ENCODE measurements at places on chromosomes 7 and 10.

DNA sequence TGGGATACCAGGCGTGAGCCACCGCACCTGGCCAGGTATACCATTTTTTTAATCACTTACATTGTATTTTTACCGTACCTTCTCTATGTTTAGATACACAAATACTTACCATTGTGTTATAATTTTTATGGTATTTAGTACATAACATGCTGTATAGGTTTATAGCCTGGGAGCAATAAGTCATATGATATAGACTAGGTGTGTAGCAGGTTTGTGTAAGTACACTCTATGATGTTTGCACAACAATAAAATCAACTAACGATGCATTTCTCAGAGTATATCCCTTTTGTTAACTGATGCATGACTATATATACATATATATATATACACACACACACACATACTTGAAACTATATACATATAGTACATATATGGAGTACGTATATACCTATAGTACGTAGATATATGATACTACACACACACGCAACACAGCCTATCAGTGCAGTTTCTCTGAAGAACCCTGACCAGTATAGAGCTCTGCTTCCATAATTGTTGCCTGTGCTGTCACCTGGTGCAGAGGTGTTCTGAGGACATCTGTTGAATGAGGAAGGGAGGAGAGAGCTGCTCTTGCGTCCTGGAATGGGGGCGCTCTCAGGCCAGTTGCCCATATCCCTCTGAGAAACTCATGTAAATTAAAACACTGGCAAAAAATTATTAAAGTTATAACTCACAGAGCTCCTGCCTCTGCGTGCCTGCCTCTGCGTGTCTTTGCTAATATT is 315.3 kb downstream of the FGFR2 start:
- peak; percentile 56 for DNase-seq

- no peak for DNase-seq
Observed at GRCh38 chr10:131790021-131790420, 110.8 kb upstream of the PPP2R2D start.

GRCh38 chr10:77355844-77356243 is 281.8 kb downstream of the KCNMA1 start:
- DNase-seq, result no peak

DNA sequence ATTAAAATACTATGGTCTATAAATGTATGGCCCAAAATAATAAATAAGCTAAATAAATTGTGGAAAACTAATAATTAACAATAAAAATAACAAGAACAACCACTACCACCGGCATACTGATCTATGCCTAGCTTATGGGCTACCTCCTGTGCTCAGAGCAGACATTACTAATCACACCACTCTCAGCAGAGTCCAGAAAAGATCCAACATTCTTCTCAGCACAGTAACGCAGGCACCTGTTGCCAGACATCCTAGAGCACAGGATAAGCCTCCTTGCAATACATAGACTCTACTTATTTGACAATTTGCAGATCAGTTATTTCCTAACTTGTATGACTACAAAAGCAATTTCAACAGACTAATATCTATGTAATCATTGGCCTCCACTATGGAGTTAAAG is 137.1 kb upstream of the NEBL start:
- DNase-seq, result no peak

GRCh38 chr7:151674161-151674920 is 154.6 kb upstream of the RHEB start:
- no peak for DNase-seq

DNA sequence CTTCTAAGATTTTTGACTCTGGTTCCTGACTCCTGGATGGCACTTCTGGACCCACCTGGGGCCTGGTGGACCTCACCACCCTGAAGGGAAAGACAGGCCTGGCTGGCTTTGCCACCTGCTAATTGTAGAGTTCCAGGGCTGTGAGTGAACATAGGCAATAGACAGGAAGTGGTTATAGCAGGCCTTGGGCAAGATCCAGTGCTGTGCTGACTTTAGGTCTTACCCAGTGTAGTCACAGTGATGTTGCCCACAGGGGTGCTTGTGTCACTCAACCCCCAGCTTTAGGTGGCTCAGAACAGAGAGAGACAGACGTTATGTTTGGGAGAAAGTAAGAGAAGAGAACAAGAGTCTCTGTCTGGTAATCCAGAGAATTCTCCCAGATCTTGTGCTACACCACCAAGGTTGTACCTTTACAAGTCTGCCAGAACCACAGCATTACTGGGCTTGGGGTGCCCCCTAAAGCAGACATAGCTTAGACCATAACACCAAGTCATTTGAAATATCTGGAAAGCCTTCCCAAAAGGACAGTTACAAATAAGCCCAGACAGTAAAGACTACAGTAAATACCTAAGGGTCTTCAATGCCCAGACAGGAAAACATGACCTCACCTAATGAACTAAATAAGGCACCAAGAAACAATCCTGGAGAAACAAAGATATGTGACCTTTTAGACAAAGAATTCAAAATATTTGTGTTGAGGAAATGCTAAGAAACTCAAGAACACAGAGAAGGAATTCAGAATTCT is 303.4 kb downstream of the PCLO start:
- DNase-seq, result no peak

DNA sequence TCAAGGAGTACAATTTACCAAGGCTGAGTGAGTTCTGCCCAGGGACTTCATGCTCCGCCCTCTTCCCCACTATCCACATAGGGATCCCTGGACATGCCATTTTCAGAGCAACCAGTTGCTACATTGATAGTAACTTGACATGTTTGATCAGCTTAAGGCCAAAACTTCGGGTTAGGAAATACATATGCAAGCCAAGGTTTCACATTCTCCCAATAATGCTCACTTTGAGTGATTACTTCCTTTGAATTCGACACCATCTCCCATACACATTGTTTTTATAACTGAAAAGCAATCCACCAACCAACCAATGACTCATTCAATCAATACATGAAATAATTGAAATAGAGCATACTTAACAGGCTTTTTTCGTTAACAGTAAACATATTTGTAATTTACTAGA is 137.9 kb downstream of the GLI3 start:
- no peak for DNase-seq

DNA sequence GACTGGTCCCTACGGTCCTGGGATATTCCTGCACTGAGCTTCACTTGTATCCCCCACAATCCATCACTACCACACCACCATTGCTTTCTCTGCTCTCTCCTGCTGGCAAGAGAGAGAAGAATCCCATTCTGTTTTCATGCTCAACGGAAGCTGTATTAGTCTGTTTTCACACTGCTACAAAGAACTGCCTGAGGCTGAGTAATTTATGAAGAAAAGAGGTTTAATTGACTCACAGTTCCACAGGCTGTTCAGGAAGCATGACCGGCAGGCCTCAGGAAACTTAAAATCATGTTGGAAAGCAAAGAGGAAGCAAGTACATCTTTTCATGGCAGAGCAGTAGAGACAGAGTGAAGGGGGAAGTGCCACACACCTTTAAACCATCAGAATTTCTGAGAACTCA is 260.4 kb upstream of the LYZL1 start:
- DNase-seq, result no peak

DNA sequence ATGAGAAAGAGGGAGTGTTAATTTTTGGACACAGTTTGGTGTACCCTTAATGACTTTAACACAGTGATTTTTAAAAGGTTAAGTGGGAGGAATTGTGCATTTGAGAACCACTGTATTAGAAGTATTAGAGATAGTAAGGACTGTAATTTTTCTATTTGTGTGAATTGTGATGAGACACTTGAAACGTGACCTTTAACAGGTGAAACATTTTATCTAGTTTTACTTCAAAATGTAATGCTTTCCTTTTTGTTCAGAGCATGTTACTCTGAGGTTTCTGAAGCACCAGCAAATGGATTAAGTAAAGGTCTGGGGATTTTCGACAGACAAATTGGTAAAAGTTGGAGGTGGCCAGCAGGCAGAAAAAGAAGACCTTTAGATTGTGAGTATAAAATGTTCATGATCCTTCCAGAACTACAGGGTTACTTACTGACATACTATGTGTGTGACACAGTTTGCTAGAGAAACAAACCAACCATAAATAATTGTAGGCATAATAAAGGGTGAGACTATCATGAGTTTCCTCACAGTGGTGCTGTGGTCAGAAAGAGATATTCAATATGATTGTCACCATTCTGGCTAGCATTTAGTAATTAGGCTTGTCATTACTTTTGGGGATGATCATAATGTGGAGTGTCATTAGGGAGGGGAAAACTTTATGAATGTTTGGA is 26.1 kb downstream of the LCOR start:
- DNase-seq, result no peak

DNA sequence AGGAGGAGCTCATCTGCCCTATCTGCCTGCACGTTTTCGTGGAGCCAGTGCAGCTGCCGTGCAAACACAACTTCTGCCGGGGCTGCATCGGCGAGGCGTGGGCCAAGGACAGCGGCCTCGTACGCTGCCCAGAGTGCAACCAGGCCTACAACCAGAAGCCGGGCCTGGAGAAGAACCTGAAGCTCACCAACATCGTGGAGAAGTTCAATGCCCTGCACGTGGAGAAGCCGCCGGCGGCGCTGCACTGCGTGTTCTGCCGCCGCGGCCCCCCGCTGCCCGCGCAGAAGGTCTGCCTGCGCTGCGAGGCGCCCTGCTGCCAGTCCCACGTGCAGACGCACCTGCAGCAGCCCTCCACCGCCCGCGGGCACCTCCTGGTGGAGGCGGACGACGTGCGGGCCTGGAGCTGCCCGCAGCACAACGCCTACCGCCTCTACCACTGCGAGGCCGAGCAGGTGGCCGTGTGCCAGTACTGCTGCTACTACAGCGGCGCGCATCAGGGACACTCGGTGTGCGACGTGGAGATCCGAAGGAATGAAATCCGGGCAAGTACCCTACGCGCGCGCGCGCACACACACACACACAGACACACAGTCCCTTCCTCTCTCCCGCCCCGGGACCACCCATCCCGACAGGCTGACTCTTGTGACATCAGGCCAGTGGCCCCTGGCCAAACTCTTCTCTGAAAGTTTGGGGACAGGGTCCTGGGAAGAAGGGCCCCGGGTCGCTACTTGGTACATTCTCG is 538 bp downstream of the TRIM8 start:
- peak; percentile 89 for DNase-seq

GRCh38 chr7:26439521-26440232 is 148.0 kb downstream of the SNX10 start:
- no peak for DNase-seq

GRCh38 chr7:122304996-122305421 is 459 bp upstream of the FEZF1 start:
- DNase-seq, result no peak

DNA sequence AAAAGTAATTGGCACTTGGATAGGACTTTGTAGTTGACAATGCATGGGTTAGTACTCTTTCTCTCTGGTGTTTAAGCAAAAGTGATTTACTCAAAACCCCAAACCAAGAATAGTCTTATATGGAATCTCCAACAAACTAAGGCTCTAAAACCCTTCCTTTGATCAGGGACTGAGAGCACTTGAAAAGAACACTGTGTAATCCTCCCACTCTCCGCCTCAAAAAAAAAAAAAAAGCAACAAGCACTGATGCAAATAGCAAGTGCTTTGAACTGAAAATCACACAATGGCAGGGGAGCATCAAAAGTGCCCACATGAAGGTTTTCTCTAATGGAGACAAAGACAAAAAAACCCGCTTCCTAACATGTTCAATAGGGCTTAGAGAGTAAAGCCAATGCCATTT is 467.9 kb upstream of the AUTS2 start:
- DNase-seq, result no peak

DNA sequence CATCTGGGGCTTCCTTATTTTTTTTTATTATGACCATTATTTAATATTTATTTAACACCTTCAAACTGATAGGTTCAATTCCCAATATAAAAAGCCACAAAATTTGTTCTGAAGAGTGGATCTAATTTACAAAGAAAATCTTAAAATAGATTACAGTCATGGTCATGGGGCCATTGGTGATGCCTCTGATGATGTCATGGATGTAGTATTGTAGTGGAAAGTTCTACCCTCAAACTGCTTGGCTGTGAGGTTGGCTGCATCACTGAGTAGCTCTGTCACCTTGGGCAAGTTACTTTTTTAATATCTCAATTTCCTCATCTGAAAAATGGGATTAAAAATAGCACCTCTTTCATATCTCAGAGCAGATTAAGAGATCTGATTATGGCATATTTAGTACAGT is 128.5 kb downstream of the DKK1 start:
- no peak for DNase-seq

GRCh38 chr7:22895140-22895827 is 72.6 kb upstream of the TOMM7 start:
- DNase-seq, result no peak

DNA sequence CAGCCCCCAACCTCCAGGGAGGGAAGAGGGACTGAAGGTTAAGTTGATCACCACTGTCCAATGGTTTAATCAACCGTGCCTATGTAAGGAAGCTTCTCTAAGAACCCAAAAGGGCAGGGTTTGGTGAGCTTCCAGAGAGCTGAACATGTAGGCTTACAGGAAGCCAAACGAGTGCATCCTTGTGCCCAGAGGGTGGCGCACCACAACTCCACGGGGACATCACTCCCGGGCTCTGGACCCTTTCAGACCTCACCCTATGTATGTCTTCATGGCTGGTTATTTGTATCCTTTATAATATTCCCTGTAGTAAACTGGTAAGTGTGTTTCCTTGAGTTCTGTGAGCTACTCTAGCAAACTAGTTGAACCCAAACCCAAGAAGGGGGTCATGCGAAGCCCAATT is 11.5 kb upstream of the NFKB2 start:
- DNase-seq, result no peak

- no peak for DNase-seq
Observed at GRCh38 chr7:17957871-17958270, 17.6 kb upstream of the SNX13 start.

DNA sequence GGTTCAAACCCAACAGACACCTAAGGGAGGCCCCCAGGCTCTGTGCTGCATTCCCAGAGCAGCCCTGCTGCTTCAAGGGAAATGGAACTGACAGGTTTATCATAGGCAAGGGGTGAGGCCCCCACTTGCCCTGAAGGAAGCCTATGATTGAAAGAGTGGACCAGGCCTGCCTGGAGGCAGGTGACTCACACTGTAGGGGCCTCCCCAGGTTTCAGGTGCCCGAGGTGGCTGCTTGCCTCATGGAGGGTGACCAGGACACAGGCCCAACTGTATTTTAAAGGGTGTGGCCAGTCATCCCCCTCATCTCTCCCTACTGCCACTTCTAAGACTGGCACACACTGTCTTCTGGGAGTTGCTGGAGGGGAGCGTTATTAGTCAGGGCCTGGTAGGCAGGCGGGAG is 85.4 kb downstream of the ATXN7L1 start:
- DNase-seq, result no peak

- DNase-seq, result no peak
Observed at GRCh38 chr7:41448104-41448503, 254.8 kb downstream of the INHBA start.

- DNase-seq, result no peak
Observed at GRCh38 chr10:119807960-119808697, 64.5 kb downstream of the MCMBP start.

- DNase-seq, result peak; percentile 17
Observed at GRCh38 chr7:930975-931758, 23.3 kb downstream of the ADAP1 start.

- DNase-seq, result no peak
Observed at GRCh38 chr7:136336932-136337331, 359.8 kb upstream of the MTPN start.

All from left colon (tissue), 2 donors.